ENCODE measurements at places on chromosomes 6 and 20.

GRCh38 chr6:1764397-1764987 lies 154.8 kb downstream of the FOXC1 start:
- DNase-seq, result no peak

GRCh38 chr6:167140589-167141474 lies 16.9 kb downstream of the GPR31 start:
- no peak for DNase-seq

DNA sequence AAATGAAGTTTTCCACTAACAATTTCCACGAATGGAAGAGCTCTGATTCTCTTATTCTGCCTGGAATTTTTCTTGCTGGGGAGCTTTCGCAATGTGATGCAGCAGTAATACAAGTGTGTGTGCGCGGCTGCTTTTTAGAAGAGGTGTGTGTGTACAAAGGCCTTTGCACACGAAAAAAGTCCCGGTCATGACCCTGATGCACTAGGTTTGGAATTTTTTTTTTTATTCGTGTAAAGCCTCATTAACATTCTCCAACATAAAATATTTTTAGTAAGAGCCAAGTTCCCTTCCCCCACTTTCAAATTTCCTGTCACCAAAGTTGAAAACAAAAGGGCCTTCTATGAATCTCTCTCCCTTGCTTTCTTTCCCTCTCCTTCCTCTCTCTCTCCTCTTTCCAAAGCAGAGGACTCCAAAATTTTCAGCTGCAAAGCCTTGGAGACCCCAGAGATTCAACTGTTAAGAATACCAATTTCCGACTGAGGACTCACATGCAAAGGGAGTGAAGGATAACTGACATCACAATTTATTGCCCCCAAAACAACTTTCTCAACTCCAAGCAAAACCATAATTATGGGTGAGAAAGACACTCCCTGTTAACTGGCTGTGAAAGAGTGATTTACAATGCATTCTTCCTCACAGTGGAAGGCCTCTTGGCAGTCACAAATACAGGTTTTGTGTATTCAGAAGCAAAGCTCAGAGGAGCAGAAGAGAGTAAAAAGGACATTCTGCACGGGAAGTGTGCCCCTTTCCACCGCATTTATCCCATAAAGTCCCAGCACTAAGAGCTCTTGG lies 421.2 kb upstream of the JARID2 start:
- peak; percentile 40 for DNase-seq

- no peak for DNase-seq
Observed at GRCh38 chr6:158255989-158256601, 56.2 kb upstream of the TULP4 start.

Measured in large intestine (tissue), 12 donors.